ENCODE measurements at places on chromosomes 16 and 17.

DNA sequence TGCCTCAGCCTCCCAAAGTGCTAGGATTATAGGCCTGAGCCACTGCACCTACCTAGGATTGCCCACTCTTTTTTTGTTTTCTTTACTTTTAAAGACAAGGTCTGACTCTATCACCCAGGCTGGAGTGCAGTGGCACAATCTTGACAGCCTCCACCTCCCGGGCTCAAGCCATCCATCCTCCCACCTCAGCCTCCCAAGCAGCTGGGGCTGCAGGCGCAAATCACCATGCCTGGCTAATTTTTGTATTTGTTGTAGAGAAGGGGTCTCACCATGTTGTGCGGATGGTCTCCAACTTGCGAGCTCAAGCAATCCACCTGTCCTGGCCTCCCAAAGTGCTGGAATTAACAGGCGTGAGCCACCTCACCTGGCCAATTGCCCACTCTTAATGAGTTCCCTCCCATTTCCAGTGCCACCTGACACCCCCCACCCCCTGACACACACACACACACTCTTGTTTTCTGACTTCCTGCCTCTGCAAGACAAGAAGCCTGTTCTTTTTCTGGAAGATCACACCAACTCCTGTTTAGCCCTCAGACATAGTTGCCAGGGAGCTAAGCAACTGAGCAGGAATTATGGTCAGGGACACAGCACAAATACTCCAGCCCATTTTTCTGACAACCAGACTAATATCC is 2.6 kb downstream of the OVCA2 start:
- no peak for DNase-seq

DNA sequence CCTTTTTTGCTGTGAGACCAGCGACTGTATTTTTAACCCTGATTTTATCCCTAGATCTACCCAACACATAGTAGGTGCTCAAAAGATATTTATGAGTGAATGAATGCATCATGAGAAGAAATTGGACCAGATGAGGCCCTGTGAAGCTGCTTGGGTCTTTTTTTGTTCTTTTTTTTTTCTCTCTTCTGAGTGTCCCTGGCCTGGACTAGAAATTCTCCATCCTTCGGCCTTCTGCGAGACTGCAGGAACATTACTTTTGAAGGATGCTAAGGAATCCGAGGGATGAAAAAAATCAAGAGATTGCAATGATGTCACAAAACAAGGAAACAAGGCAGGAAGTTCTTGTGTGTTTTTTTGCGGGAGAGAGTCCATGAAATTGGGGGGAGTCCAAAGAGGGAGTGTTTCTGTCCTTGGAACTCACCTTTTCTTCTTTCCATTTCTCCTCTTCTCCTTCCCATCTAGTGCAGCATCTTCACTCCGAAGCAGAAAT is 560 bp upstream of the RUSF1 start:
- DNase-seq: no peak

DNA sequence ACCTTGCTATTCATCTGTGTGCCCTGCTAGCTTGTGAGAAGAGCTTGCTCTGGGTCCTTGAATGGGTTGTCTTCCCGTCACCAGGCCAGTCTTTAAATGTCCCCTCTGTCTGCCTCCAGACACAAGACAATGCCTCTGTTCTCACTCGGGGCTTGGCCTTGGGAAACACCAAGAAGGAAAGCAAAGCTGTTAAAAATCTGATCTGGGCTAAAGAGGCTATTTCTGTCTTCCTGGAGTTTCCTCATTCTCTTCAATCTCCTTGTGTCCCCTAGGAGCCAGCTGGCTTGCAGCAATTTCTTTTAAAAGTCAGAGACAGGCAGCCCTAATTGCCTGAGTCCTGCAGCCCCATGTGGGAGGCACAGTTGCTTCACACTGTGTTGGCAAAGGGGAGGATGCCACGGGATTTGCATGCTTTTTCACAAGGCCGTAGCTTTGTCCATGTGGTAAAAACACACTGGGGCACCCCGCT is 2.5 kb downstream of the DNAI2 start:
- no peak for DNase-seq

- DNase-seq: no peak
Observed at GRCh38 chr17:1714427-1714979, 4.3 kb upstream of the TLCD2 start.

GRCh38 chr16:54313789-54314188 is 27.2 kb upstream of the IRX3 start:
- no peak for DNase-seq

DNA sequence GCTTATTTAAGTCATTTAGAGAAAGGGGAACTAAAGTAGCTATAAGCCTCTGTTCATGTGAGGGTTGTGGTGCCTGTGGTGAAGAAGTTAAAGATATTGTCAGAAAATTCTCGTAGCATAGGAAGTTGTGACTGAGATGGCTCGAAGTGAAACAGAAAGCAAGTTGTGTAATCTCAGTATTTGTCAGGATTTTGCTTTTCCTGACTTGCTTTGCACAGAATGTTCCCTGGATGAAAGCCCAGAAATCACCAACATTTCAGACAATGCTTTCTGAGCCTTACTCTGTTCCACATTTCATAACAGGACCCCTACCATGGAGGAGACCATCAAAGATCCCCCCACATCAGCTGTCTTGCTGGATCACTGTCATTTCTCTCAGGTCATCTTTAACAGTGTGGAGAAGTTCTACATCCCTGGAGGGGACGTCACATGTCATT is 10.6 kb downstream of the CALCOCO2 start:
- peak; percentile 83 for DNase-seq

DNA sequence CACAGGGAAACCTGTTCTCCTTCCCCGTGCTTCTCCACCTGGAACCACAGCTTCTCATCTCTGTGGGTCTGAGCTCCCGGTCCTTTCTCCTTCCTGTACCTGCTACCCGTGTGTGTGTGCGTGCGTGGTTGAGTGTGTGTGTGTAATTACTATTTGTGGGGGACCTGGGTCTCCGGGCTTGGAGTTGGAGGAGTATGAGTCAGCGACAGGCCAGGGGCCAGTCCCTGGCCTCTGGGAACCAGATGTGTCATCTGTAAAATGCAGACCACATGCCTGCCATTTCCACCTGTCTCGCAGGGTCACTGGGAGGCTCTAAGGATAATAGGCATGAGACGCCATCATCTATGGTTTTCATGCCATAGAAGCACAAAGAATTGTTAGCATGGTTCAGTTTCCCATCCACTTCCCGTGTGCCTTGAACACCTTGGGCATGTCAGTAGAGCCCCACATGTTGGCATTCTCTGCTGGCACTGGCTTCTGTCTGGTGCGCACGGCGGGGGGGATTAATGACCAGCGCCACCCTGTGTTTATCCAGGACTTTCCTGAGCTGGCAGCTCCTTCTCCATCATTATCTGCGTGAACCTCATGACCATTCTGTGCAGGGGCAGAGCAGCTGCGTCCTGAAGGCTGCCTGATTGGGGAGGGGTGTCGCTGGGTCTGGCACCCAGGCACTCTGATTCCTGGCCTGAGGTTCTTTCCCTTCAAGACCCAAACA is 1.5 kb downstream of the ZNF205 start:
- DNase-seq: no peak

- DNase-seq: no peak
Observed at GRCh38 chr16:83615141-83615952, 192.4 kb upstream of the HSBP1 start.

DNA sequence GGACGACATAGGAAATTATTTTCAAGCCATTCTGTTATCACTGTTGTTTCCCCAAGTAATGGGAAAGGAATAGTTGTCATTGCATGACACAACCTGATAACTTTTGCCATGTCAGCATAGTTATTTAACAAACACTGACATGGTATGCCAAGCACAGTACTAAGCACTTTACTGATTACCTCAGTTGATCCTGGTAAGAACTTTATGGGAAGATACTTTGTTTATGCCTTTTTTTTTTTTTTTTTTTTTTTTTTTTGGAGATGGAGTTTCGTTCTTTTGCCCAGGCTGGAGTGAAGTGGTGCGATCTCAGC is 15.7 kb upstream of the PNPO start:
- DNase-seq: no peak

DNA sequence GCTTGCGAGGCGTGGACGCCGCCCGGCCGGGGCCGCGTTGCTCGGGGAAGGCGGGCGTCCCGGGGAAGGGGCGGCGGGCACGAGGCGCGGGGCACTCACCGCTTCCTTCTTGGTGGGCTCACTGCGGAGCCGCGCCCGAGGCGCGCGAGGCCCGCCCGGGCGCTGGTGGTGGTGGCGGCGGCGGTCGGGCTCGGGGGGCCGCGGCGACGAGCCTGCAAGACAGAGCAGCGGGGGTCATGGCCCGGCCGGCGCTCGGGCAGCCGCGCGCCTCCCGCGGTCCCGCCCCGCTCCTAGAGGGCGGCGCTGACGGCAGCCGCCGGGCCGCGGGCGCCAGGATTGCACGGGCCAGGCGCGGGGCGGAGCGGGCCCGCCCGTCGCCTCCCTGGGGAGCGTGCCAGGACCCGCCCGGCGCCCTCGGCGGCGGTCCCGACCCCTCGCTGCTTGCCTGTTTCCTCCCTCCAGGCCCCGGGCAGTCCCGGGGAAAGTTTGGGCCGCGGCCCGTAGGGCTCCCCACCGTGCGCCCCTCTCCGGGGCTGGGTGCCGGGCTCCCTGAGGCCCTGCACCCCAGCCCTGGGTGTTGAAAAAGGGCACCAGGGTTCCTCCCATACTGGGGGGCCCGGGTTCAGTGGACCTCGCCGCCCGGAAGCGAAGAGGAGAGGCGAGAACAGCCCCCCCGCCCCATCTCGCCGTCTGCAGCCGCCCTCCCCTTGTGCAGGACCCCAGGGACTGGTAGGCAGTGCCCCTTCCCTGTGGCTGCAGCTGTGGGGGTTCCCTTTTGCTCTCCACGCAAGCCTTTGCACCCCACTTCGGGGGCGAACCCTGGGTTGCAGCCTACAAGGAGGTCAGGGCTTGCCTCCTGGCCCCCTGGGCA is at the start of gene C16orf74:
Gene C16orf74 (minus strand): TSS at position 270 of the 871 bp plus-strand sequence. CDS start 15,879 bp downstream, outside the sequence.
- DNase-seq: no peak

DNA sequence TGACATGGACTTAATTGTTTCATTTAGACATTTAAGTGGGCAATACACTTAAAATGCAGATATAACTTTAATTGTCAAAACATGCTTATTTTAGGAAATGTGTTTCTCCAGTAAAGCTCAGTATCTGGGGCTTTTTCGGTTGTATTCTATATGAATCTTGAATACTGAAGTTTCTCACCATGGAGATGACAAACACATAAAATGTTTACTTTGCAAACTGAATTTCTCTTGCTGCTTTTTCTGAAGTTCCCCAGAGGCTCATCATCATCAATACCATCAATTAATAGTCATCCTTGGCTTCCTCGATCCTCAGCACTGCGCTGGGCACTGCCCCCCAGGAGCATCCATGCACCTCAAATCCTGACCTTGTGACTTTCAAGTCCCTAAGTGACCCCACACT is 227.3 kb downstream of the WWOX start:
- DNase-seq: no peak

- DNase-seq: no peak
Observed at GRCh38 chr16:82783933-82784572, 157.3 kb downstream of the CDH13 start.

DNA sequence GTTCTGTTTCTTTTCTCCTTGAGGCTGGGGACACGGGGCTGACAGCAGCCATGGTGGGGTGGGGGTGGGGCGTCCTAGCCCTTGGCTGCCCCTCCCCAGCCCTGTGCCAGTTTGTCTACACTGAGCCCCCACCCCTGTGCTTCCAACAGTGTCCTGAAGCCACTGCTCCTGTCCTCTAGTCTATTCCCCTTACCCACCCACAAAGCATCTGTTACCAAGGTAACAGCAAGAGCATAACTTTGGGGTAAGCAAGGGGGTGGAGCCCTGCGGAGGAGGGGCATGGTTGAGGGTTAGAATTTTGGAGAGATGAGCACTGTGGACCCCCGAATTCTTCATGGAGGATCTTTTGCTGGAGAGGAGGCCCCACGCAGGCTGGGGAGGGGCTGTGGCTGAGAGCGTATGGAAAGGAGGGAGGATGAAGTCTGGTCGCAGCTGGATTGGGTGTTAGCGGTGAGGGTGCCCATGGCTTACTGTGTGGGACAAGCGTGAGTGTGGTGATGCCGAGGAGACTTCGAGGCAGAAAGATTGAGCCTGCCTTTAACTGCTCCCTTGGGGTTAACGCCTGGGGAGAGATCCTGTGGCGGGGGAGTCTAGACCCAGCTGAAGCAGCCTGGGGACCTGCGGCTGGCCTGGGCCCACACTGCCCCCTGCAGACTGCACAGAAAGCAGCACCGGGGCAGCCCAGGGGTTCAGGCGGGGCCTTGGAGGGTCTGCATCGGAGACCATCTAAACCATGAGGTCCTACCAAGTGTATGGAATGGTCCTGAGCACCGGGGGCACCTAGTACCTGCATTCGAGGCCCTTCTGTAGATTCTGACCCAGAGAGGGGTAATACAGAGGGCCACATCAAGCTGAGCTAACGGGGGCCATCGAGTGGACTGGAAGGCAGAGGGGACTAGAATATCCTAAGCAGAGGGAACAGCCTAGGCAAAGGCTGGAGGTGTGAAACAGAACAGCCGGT is 6.1 kb upstream of the STAC2 start:
- DNase-seq: no peak

- DNase-seq: no peak
Observed at GRCh38 chr17:43129671-43130010, 4.5 kb upstream of the BRCA1 start.

- no peak for DNase-seq
Observed at GRCh38 chr16:75244225-75244809, 7.1 kb downstream of the BCAR1 start.

Measured in GM12878 (cell line).